Putamen (tissue), 1 donor: ENCODE measurements at places on chromosomes 7 and 10.
A peak's percentile ranks its signal among the peaks of the same experiment; 100 is the strongest.

DNA sequence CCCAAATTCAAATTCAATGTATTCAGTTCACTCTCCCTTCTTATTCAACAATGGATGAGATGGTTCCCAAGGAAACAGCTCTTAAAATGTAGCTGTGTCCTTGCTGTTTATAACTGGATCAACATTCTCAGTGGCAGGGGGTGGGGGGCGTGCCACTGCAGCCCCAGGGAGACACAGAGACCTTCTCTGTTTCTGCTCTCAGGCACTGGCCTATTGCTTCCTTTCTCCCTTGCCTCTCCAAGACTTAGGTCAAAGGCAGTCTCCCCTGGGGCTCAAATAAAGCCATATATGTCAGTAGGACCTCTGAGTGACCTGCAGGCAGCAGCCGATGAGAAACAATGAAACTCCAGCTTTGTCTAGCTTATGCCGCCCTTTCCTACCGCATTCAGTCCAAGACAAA, 20.7 kb downstream of the VSTM4 start:
- DNase-seq: no peak

GRCh38 chr10:2844925-2845324, 222.4 kb upstream of the PFKP start:
- no peak for DNase-seq

DNA sequence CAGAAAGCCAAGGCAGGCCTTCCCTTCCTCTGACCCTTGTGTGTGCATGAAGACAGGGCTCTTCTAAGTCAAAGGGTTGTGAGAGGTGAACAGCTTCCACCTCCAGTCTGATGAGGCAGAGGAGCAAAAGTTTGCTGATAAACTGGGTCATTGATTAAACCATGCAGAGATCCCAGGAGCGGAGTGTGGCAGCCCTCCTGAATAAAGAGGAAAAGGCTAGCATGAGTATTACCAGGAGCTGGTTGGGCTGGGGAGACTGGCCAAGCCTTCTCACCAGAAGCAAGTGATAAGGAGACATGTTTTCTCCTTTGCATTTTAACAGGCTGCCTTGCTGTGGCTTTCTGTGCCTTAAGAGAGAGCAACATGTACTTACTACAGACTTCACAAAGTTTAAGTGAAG, 10.2 kb downstream of the LMOD2 start:
- no peak for DNase-seq

DNA sequence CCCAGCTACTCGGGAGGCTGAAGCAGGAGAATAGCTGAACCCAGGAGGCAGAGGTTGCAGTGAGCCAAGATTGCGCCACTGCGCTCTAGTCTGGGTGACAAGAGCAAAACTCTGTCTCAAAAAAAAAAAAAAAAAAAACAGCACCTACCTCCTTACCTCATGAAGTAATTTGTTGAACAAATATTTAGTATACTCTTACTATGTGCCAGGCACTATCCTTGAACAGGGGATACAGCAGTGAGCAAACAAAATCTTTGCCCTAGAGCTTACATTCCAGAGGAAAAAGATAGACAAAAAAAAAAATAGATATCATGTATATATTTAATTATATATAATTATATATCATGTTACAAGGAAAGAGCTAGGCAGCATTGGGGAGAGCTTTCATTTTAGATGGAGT, 36.4 kb upstream of the HERPUD2 start:
- no peak for DNase-seq

- DNase-seq: no peak
These were observed 117.7 kb downstream of the ELFN1 start for GRCh38 chr7:1787681-1788235.

DNA sequence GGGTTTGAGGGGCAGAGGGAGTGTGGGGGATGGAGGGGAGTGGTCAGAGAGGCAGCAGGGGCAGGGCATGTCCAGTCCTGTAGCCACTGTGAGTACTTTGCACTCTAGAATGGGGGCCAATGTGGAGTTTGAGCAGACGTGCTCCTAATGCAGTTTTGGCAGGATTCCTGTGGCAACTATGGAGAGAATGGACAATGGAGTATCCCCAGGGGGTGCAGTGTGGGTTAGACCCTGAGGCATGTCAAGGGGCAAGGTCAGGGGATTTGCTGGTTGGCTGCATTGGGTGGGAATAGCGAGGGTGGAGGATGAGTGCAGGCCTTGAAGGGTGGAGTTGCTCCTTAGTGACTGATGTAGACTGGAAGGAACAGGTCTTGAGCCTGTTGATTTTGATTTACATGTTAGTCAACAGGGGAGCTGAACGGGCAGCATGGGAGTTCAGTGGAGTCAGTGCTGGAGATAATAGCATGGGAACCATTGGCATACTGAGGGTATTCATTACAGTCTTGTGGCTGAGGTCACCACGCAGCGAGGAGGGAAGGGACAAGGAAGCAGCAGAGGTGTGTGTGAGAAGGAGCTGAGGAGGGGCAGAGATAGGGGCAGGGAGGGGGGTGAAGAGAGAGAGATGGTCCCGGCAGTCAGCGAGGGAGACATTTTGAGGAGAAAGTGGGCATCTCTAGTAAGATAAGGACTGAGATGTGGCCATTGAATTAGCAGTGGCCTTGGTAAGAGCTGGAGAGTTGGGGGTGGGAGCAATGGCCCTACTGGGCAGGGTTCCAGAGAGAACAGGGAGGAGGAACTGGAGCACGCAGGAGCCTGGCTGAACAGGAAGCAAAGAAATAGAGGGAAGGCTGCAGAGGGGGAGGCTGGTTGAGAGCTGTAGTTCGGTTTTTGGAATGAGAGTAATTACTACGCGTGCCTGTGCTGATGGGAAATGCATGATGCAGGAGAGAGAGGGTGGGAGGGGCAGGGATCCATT, 112.7 kb downstream of the CCNY start:
- no peak for DNase-seq

- DNase-seq: no peak
These were observed 23.6 kb downstream of the ZMIZ1 start for GRCh38 chr10:79092292-79092896.

- peak; percentile 80 for DNase-seq
These were observed 186.4 kb downstream of the PDE1C start for GRCh38 chr7:31883761-31884164.

DNA sequence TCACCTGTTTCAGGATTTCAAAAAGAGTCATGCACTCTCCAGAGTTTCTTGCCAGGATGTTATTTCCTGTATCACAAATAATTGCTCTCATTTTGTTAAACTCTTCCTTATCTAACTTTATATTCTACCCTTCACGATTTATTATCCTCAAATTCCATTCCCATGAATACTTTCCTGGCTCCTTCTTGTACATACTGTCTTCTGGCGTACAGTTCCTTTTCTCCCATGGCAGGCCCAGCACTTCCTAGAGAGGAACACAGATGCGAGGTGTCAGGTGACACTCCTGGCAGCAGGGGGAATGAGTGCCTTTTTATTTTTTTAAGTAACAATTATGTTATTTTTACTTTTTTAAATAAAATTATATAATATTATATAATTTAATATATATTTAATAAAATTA, 411.9 kb downstream of the TFEC start:
- DNase-seq: no peak

- DNase-seq: no peak
These were observed 91.4 kb downstream of the ZNF777 start for GRCh38 chr7:149369497-149369896.

- DNase-seq: no peak
These were observed 39.0 kb downstream of the ZNF438 start for GRCh38 chr10:30992681-30993080.

GRCh38 chr7:127391591-127392181, 822 bp downstream of the ZNF800 start:
- DNase-seq: no peak

DNA sequence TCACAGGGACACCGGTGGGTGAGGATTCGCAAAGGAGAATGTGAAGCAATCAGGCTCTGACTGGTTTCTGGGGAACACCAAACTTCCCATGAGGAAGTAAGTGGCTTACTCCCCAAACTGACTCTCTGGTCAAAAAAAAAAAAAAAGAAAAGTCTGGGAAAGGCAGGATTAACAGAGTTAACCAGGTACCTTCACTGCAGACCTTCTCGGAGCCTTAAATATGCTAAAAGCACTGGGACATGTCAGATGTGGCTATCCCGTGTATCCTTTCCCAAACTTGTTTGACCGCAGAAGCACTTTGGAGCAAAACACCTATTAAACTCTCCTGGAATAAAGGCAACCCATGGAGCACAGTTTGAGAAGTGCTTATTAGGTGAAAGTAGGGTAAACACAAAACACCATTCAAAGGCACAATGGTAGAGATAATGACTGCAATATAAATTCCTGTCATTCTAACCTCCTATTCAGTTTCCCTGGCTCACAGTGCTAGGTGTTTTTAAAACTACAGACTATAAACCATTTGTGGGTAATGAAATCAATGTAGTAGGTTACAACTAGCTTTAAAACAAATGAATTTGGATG, 44.1 kb upstream of the MXI1 start:
- DNase-seq: no peak

DNA sequence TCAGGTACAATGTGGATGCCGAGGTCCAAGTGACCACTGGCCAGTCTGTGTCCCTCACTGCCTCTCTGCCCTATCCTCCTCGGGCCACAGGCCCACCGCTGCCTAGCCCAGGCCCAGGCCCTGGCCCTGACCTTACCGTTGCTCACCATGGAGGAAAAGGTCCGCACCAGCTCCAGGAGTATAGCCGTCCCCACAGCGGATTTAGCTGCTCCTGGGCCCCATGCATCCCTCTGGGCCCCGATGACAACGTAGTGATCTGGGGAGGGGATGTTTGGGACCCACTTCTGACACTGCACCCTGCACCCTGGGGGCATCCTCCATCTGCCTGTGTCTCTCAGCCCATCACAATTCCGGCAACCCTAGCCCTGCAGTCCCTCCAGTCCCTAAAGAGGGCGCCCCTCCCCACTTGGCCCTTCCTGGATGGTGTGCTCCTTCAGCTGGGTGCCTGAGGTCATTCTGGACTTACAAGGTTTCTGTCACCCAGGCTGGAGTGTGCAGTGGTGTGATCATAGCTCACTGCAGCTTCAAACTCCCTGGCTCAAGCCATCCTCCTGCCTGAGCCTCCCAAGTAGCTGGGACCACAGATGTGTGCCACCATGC, 12.1 kb downstream of the TFR2 start:
- DNase-seq: no peak

GRCh38 chr10:62638062-62638477, 166.4 kb upstream of the ADO start:
- no peak for DNase-seq

DNA sequence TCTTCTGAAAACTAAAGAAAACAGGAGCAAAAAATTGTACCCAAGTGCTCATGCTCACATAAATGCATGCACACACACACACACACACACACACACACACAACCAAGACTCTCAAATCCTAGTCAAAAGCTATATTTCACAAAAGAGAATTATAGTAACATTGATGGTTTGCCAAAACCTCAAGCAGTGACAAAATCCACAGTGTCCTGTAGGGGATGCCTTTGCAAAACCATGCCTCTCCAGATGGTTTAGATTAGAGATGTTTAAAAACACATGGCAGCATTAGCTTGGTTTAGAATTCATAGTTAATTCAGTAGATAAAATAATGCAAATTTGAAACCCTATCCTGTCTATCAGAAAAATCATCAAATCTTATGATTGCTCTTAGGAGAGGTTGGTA, 232.2 kb downstream of the DYNC1I1 start:
- DNase-seq: no peak

- DNase-seq: peak; percentile 29
These were observed 53.3 kb downstream of the TPST1 start for GRCh38 chr7:66258409-66258808.

GRCh38 chr10:86305521-86305920, 61.1 kb downstream of the GRID1 start:
- no peak for DNase-seq
